ENCODE measurements at places on chromosomes 4 and X. TPM values are rescaled to one million over a fixed set of nuclear protein-coding genes. Genes with fewer than 3 reads are reported as not detected.

Gene GSPT2
- total RNA-seq, result 7.9 TPM

DNA sequence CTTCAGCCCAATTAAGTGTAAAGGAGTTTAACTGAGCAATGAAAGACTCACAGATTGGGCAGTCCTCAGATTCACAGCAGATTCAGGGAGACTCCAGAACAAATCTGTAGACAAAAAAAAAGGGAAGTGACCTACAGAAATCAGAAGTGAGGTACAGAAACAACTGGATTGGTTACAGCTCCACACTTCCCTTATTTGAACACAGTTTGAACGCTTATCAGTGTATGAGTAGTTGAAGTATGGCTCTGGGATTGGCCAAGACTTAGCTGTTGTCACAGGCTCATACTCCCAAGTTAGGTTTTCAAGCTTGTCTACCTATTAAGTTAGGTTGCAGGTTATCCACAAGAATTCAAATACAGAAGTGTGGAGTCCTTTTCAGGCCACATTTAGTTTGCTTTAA is 112.4 kb upstream of the ELOVL6 start:
- DNase-seq, result no peak
- no peaks in the 10 kb centered on the region for H3K36me3 ChIP-seq
- H3K4me3 ChIP-seq, result no peak overlapping the region
- H3K27me3 ChIP-seq, result no peaks in the 10 kb centered on the region
- no peaks in the 10 kb centered on the region for H3K4me1 ChIP-seq

GRCh38 chr4:102218656-102219055 is 126.6 kb downstream of the SLC39A8 start:
- H3K36me3 ChIP-seq, result no peaks in the 10 kb centered on the region
- H3K4me1 ChIP-seq, result no peaks in the 10 kb centered on the region
- no peak overlapping the region for H3K27ac ChIP-seq
- no peak overlapping the region for H3K4me3 ChIP-seq

GRCh38 chr4:98639108-98639507 is 19.3 kb downstream of the TSPAN5 start:
- H3K4me3 ChIP-seq, result no peak overlapping the region
- H3K4me1 ChIP-seq, result no peaks in the 10 kb centered on the region

GRCh38 chr4:141686146-141686775 is 49.9 kb downstream of the IL15 start:
- H3K27ac ChIP-seq, result no peak overlapping the region
- no peaks in the 10 kb centered on the region for H3K27me3 ChIP-seq
- H3K4me3 ChIP-seq, result no peak overlapping the region
- no peaks in the 10 kb centered on the region for H3K36me3 ChIP-seq
- H3K4me1 ChIP-seq, result no peaks in the 10 kb centered on the region
- no peak for DNase-seq

DNA sequence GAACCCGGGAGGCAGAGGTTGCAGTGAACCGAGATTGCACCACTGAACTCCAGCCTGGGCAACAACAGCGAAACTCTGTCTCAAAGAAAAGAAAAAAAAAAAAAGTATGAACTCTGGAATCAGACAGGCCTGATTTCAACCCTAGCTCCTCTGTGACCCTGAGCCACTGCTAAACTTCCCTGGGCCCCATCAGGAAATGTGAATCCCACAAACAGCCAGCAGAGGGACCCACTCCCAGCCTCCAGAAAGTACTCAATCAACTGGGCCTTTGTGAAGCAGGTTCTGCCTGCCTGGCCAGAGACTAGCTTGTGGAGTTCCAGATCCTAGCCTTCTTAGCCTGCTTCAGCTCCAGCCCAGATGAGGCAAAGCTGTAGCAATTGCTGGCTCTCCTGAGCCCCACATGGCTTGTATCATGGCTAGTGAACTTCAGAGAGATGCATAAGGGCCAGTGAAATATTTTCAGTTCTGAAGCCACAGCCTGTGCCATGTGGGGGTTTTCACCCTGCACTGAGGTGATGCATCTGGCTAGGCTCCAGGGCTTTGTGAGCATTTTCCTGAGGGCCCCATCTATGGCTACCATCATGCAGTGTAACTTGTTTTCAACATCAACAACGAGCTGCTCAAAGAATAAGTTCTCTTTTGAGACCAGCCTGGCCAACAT is 7.2 kb upstream of the IDS start:
- peak; percentile 40 for DNase-seq
- no peaks in the 10 kb centered on the region for H3K4me1 ChIP-seq
- no peak overlapping the region for H3K4me3 ChIP-seq

- no peaks in the 10 kb centered on the region for H3K27me3 ChIP-seq
- H3K27ac ChIP-seq, result peak overlapping the region; percentile 43
- no peaks in the 10 kb centered on the region for H3K36me3 ChIP-seq
Measured at GRCh38 chr4:19675172-19675811, 576.4 kb upstream of the SLIT2 start.

DNA sequence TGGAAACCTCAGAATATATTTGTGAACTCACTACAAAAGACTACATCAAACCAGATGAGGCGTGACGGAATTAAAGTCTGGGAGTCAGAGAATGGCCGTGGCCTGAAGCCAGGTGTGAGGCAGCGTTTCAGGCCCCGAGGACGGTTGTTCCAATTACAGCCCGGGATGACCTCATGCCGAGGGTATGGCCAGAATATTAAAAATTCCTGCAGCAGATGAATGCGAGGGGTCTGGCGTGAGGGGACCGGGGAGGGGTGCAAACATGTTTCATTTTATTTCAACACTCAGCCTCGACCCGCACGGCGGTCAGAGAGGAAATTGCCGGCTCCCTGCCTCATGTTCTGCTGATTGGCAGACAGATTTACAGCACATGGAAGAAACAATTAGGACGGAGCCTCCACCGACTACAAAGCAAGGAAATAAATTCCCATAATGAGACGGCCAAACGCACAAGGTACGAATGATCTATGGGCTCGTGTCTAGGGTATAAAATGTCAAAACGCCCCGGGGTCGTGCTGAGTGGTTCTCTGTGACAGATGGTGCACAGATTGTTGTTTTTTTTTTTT is 289.7 kb downstream of the SHOX start:
- no peak overlapping the region for H3K4me3 ChIP-seq
- no peaks in the 10 kb centered on the region for H3K27me3 ChIP-seq

DNA sequence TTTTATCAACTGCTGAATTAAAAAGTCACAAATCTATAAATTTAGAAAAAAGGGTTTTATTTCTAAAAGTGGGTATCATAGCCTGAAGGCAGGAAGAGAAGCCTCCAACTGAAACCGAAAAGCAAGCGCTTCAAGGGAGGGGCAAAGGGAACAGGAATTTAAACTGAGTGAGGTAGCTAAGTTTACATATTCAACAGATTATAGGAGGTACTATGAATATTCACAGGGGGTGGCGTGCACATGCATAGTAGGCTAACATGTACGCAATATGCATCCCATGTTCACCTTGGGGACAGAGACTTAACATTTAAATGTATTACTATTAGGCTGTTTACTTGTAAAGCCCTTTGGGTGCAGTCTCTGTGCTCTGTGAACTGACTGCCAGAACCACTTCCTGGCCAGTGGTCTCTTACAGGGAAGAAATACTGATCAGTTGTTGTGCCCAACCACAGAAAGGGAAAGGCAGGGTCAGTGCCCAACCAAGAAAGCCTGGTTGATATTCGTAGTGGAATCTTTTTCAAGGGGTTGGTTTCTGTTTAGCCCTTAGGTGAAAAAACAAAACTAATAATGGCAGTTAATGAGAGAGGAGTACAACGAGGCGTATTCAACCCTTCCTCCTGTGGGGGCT is 168.7 kb upstream of the GALNTL6 start:
- no peak for DNase-seq
- H3K27me3 ChIP-seq, result no peaks in the 10 kb centered on the region
- H3K4me1 ChIP-seq, result no peaks in the 10 kb centered on the region
- no peaks in the 10 kb centered on the region for H3K36me3 ChIP-seq
